ENCODE measurements at places on chromosomes 4 and X.

- no peak for DNase-seq
Measured at GRCh38 chrX:2541603-2542002, 40.8 kb upstream of the DHRSX start.

DNA sequence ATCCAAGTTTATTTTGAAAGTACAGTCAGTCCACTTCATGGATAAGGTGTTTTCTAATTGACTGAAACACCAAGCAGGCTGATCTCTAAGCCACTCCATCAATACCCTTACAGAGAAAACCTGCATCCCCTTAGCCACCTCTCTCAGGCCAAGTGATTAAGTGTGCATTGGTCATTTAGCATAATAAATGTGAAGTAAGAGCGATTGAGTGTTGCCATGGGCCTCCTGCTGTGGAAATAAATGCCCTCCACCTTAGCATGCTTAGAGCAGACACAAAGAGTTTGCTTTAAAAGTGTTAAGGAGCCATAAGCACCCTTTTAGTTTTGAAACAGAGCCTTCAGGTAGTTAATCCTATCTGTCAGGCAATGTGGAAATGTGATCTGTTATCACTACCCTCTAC is 386.5 kb downstream of the GPAT3 start:
- DNase-seq: no peak

- no peak for DNase-seq
Measured at GRCh38 chrX:44143061-44143602, 169.9 kb upstream of the NDP start.

DNA sequence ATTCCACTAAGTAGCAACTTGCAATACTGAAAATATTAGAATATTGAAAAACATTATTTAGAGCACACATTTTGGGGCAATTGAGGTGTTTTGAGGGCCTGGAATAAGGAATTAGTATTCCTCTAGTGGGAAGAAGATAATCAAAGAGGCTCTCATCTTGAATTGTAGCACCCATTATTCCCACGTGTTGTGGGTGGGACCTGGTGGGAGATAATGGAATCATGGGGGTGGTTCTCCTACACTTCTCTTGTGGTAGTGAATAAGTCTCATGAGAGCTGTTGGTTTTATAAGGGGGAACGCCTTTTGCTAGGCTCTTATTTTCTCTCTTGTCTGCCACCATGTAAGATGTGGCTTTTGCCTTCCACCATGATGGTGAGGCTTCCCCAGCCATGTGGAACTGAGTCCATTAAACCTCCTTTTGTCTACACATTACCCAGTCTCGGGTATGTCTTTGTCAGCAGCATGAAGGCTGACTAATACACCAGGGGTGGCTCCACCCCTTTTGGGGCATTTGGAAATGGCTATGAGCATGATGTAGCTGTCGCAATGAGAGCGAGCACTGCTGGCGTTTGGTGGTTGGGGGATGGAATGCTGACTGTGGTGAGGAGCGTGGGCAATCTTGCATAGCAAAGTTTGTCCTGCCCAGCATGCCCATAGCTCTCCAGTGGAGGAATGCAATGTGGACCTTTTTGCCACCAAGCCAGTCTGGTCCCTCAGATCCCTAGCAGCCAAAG is 308.2 kb downstream of the FRMPD4 start:
- no peak for DNase-seq

- DNase-seq: no peak
Measured at GRCh38 chr4:8052160-8052691, 106.4 kb downstream of the ABLIM2 start.

- DNase-seq: no peak
Measured at GRCh38 chr4:107991945-107992630, 2.4 kb downstream of the HADH start.

- DNase-seq: no peak
Measured at GRCh38 chr4:147822128-147822527, 90.2 kb downstream of the ARHGAP10 start.

DNA sequence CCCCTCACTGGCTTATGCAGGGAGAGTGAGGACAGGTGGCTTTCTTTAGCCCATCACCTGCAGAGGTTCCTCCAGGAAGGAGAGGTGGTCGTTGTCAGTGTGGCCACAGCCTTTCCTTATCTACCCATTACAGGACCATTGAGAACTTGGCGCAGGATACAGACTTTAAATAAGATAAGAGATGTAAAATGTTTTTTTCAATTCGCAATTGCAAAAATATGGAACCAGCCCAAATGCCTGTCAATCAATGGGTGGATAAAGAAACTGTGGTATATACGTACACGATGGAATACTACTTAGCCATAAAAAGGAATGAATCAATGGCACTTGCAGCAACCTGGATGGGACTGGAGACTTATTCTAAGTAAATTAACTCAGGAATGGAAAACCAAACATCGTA is 6.9 kb upstream of the RNF175 start:
- DNase-seq: no peak

DNA sequence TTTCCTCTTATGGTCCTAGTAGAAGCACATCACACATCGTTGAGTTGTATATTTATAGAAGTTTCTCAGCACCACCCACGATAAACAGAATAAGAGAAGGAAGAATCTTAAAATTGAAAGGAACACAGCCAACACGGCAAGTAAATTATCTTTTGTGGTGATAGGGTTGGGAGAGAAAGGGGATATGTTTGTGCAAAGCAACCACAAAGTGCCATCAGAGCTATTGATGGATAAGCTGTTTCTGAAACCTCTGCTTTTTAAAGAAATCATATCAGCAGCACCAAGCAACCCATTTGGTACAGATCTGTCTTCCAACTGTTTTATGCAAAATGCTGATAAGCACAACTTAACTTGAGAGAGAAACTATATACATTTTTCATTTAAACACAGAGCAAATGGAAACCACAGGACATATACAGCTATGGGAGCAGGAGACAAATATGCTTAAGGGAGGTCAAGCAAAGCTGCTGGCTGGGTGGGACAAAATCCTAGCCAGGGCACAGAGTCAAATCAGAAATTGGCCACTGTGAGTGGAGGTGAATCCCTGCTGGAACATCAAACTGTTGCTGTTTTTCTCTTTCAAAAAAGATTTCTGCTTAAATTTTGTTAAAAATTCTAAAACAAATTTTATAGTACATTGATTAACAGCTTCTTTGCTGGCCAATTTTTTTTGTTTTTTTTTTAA is 194.0 kb upstream of the HHIP start:
- no peak for DNase-seq

DNA sequence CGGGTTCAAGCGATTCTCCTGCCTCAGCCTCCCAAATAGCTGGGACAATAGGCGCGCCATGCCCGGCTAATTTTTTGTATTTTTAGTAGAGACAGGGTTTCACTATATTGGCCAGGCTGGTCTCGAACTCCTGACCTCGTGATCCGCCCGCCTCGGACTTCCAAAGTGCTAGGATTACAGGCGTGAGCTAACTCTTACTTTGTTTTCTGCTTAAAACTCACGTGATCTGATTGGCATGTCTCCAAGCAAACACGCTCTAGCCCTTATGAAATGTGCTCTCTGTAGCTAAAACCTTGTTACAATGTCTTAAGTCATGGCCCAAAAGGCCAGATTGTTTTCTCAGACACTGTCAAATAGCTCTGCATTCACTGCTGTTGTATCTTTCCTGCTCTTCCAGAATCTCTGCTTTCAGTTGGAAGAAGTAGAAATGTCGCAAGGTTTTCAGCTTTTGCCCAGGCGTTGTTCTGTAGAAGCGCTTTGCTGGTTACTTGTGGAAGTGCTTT is 39.7 kb upstream of the OGT start:
- no peak for DNase-seq

DNA sequence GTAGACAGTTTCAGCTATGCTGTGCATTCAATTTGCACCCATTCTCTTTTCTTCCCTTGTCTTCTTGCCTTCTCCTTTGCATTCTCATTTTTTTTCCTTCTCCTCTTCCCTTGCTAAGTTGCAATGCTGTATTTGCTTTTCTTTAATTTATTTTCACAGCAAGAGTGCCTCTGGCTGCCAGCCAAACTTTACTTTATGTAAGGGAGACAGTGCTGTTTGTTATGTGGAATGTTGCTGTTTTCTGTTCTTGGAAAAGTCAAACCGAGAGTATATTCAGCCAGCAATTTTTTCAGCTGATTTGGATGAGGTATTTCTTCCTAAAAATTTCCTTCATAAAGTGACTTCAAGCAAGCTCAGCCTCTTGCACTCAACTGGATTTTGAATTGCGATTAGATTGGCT is 1293.4 kb downstream of the ARAP2 start:
- no peak for DNase-seq

- DNase-seq: no peak
Measured at GRCh38 chrX:87961471-87961870, 443.9 kb downstream of the KLHL4 start.

- no peak for DNase-seq
Measured at GRCh38 chr4:112290341-112290740, 4.6 kb upstream of the TIFA start.

DNA sequence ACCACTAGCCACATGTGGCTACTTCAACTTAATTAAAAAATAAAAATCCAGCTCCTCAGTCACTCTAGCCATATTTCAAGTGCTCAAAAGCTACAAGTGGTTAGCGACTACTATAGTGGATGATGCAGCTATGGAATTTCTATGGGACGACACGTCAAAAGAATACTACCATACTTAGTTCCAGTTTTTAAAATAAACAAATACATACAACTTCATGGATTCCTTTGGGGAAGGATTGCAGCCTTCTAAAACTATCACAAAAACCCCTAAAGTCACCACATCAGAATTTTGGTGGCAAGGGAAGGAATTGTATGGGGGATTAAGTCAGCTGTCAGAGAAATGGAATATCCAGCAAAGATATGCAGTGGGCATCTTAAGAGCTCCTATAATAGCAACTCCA is 6.5 kb downstream of the ZNF280C start:
- no peak for DNase-seq

DNA sequence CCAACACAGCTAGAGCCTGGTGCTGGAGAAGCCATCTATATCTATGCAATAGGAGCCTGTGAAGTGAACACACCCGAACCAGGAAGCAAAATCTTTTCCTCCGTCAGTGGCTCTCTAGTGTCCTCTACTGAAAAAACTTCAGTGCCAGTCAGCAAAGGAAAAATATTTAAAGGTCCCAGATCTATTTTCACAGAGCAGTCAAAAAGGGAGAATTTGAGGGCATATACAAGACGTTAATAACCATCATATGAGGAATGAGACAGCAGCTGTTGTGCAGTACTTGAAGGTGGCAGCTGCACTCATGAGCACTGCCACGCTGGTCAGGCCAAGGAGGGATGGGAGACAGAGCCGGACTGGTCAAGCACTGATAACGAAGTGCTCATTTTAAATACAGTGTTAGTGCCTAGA is 14.4 kb downstream of the MCUB start:
- DNase-seq: no peak

DNA sequence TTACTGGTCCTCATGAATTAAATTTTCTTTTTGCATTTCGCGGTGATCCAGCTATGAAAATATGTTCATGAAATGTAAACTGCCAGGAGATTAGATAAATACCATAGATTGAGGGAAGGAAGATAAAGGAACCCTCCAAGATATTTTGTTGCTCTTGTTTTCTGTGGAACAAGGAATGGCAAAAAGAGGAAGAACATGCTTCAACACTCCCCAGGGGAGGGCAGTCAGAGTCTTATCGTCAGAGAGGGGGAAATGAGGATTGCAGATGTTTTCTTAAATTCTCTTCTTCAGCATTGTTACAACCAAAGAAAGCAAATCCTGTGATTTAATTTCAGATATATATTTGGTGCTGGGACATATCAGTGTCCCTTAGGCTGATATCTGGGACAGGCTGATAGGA is 9.5 kb upstream of the SFRP2 start:
- no peak for DNase-seq

- no peak for DNase-seq
Measured at GRCh38 chrX:11765449-11765848, 7.4 kb downstream of the MSL3 start.

GRCh38 chrX:2705046-2705832 is 14.1 kb downstream of the CD99 start:
- DNase-seq: no peak

DNA sequence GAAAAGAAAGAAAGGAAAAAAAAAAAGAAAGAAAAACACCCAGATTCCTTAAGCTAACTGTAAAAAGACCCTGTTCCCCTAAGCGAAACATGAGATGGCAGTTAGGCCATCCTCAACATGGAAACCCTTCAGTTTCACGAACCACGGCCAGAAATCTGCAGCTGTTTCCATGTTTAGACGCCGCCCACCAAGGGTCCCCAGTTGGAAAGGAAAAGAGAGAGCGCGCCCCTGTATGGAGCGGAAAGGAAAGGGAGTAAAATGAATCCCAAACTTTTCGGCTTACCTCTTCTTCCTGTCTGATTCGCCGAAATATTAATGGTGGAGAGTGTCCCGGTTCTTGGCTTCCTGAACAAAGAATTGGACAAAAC is 38.3 kb downstream of the MGARP start:
- no peak for DNase-seq

GRCh38 chr4:106095408-106095807 is 200.1 kb downstream of the NPNT start:
- DNase-seq: no peak

GRCh38 chr4:105619188-105619931 is 66.9 kb downstream of the ARHGEF38 start:
- no peak for DNase-seq

DNA sequence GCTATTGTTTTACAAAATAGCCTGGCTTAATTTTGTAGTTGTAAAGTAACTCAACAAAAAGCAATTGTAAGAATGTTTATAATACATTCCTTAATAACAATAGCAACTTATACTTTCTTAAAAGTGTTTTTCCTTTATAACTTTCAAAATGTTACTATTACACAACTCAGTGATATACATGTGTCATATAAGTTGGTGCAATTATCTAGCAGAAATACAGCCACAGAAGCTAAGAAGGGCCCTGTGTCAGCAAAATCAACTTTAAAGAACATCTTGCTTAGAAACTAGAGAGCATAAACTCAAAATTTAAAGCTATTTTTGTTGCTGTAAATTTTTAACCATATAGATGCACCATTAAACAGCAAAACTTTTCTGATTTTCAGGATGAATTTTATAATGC is 41.4 kb upstream of the MAB21L2 start:
- no peak for DNase-seq

GRCh38 chr4:54015423-54016030 is 48.9 kb downstream of the CHIC2 start:
- no peak for DNase-seq

GRCh38 chrX:8432396-8432795 is 32.2 kb upstream of the VCX3B start:
- DNase-seq: no peak

DNA sequence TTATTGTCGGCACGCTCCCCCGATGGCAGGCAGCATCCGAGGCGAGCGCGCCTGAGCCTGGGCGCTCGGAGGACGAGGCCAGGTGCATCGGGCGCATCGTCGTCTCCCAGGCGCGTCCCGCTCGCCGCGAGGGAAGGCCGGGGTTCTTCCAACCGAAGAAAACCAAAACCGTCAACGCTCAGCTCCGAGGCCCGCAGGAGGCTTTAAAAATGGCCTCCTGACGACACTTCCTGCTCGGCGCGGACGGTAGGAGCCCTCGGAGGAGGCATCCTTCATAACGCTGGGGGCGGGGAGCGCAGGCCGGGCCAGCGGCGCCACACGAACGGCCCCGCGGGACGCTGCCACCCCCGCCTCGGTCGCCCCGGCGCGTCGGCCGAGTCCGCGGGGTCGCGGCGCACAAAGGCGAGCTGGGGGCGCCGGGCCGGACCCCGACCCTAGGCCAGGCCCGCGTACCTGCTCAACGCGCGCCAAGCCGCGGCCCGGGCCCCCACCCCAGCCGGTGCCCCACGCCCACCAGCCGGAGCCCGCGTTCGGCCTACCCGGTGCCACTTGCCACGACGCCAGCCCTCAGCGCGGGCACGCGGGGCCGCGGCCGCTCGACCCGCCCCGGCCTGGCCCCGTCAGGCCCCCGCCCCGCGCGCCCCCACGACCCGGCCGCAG is 501 bp downstream of the ZNF518B start:
- DNase-seq: peak; percentile 66

GRCh38 chr4:126784966-126785580 is 847.7 kb upstream of the INTU start:
- no peak for DNase-seq
